ENCODE measurements at places on chromosomes 6 and 20.

- no peak for DNase-seq
Measured at GRCh38 chr6:25685896-25686295, 33.9 kb downstream of the SCGN start.

DNA sequence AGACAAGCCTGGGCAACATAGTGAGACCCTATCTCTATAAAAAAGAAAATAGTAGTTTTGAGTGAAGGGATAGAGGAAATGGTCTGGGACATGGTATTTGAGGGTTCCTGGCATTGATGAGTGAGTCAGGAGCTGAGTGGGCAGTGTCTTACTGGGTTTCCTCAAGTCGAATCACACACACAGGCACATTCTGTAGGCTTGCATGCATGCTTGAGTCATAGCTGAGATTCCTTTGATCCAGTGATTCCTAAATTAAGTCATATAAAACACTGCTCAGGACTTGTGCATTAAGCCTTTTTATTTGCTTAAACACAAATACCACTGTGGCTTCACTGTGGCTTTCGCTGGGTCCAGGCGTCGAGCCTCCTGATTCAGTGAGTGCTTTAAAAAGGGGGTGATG lies 71.8 kb upstream of the TMEM181 start:
- DNase-seq = no peak

DNA sequence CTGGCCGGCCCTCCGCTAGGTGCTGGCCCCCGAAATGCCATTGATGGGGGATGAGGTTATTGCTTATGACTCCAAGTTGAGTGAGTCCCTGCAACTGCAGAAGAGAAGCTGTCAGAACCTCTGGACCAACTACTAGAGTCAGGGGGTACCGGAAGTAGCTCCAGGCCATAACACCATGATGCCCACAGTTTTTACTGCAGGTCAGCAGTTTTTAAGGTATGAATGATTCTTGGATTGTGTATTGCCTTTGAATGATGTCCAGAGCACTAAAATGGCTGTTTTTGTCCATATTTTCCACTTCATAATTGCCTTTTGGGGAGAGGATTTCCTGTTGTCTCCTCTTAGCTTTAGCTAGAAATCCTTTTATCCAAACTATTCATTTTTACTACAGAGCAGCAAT lies 148.4 kb downstream of the PDE10A start:
- no peak for DNase-seq

DNA sequence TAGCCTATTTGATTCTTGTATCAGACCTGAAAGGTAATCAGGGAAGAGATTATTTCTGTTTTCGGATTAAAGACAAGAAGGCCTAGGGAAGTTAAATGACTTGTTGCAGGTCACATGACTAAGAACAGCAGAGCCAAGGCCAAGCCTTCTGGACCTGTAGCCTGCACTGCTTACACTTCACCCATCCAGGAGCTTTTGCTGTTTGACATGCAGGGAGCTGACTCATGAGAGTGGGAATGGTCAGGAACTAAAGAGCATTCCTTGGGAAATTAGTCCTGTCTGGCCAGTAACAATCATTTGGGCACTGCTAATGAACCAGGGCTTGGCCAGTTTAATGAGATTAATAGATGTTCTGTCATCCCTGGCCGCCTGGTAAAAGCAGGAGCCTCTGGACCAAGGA lies 46.8 kb downstream of the EIF2S2 start:
- no peak for DNase-seq

DNA sequence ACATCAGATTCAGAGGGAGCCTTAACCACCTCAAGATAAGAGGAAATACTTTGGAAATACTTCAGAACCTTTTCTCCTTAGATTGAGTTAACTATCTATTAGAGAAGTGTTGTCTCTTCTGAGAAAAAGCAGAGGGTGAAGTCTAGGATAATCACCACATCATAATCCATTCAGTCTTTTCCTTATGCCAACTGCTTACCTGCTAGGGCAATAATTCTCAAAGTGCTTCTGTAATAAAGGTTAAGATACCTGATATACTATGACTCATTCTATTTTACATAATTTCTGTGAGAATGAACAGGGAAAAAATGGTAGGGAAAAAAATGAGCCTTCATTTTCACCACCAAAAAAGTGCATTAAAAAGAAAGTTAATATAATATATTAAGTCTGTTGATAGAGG lies 70.1 kb upstream of the LOC128125822 start:
- DNase-seq = no peak

All from NCI-H2029 (cell line).